Common myeloid progenitor, CD34-positive (primary cell): ENCODE measurements at places on chromosomes 4 and X.
A peak's percentile ranks its signal among the peaks of the same experiment; 100 is the strongest.

DNA sequence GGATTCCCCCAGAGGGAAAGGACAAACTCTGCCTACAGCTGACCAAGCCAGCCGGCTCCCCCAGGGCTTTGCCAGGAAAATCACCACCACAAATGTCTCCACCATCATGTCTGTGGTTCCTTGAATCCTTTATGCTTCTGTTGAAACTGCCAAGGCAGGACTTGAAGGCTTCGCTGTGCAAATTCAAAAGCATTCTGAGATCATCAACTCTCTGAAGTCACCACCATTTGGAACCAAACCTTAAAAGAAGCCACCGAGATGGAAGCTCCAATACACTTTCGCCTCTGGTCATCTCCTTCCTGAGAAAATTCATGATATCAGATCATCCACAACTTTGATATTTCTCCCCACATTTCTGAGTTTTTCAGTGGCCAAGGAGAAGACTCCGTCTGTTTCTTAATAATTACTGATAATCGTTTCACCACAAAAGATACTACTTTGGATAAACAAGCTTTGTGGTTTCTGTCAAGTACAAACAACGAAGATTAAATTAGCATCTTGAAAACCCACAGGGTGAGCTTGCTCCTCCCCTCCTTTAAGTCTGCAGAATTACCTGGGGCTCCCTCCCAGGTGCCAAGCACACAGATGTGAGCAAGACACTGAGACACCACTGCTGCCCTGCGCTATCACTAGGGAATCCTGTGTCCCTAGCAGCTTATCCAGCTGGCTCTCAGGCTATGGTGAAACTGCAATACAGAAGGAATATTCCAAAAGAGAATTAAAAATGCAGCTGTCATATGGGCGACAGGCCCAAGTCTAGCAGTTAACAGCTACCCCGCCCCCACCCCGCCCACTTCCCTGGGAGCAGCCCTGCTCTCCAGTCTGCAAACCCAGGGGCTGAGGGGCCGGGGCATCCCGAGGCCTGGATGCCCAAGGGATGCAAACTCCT is 125.0 kb upstream of the TBL1X start:
- peak; percentile 36 for DNase-seq

DNA sequence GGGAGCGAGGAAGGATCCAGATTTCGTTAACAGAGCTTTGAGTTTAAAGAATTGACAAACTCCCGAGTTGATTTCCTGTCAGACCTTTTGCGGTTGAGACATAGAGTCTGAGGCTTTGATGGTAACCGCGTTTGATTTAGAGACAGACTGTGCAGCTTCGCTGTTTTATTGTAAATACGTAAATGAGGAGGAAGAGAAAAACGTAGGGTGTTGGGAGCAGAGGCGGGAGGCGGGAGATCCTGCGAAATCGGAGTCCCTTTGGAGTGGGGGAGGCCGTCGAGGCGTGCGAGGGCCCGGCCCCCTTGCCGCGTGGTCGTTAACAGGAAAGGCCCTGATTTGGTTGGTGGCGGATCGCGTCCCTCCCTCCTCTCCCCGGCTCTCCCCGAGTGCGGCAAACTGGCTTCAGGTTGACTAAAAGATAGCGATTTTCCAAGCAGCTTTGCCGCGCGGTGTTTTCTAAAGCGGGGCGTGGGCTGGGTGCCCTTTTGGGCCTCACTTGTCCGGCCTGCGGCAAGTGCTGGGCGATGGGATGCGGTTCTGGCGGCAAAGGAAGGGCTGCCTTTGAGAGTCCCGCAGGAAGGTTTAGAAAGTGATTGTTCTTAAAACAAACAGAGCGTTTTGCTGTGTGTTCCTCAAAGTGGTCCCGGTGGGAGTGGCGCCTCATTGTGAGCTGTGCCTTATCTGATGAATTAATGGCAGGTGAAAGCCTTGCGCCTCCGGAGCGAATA is 857 bp downstream of the SCML1 start:
- DNase-seq, result peak; percentile 26

GRCh38 chr4:54837576-54838140 is 179.9 kb downstream of the KIT start:
- DNase-seq, result no peak

DNA sequence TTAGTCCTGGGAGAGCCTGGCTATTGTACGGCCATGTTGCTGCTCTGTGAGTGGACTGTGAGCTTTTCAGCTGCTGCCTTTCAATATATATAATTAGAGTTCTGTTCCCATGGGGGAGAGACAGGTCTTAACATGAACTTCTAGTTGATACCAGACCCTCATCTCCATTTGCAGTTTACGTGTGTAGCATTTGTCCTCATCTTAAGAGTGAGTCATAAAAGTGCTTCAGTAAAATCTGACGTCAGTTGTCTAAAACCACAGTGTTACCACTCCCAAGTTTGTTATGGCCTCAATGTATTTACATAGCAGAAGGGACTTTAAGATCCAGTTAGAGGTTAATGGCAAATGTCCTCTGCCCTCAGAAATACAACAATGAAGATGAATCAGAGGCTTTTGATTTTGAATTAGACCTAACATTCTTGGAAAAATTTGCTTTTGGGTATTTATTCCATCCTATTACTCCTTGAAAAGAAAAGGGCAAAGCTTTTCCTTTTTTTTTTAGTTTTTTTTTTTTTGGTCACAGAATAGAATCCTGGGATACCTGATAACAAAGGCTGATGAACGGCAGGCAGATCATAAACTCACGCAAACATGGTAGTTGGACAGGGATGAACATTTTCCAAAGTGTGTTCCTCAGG is 38.6 kb downstream of the PHOX2B start:
- no peak for DNase-seq

DNA sequence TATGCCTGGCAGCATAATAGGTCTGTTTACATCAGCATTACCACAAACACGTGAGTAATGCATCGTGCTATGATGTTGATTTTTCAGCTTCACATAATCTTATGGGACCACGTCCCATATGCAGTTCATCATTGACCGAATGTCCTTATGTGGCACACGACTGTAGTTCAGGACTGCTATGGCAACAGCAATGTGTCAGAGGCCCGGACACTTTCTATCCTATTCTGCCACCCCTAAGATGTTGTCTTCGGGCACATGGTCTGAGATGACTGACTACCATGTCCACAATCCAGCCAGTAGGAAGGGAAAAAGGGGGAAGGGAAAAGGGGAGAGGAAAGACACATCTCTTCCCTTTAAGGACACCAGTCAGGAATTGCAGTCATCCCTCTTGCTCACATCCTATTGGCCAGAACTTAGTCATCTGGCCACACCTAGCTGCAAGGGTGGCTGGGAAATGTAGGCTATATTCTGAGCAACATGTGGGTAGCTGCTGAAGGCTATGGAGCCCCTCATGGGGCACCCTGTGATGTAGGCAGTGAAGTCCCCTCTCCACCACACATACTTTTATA is 196.0 kb upstream of the RBPJ start:
- DNase-seq, result no peak

DNA sequence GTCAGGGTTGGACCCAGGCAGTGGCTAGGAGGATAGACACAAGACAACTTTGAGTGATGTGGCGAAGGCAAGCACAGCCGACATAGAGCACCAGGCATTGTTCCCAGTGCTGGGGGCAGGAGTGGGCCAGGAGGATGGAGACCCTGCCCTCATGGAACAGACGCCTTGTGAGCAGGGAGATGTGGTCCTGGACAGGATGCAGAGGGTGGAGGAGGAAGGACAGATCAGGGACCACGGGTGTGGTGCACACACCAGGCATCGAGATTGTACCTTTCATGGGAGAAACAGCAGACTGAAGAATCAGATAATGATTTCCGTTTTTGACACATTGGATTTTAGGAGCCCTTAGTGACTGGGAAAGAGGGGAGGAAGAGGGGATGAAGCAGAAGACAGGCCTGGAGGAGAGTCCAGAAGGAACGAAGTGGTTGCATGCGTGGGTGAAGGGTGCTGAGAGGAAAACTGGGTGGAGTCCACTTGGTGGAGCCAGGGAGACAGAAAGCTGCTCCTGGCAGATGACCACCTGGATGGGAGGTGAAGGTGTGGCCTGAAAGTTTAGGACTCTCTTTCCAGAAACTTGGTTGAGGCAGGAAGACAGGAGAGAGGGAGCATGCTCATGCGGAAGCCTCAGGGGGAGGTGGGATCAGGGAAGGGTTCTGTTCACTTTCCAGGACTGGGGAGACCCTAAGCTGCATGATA is 27.9 kb upstream of the MAP3K15 start:
- no peak for DNase-seq

GRCh38 chr4:151694961-151695720 is 65.7 kb downstream of the GATB start:
- no peak for DNase-seq

- no peak for DNase-seq
Observed at GRCh38 chrX:104695593-104695992, 129.6 kb downstream of the IL1RAPL2 start.

GRCh38 chrX:71540801-71541200 is 7.9 kb downstream of the OGT start:
- peak; percentile 33 for DNase-seq

DNA sequence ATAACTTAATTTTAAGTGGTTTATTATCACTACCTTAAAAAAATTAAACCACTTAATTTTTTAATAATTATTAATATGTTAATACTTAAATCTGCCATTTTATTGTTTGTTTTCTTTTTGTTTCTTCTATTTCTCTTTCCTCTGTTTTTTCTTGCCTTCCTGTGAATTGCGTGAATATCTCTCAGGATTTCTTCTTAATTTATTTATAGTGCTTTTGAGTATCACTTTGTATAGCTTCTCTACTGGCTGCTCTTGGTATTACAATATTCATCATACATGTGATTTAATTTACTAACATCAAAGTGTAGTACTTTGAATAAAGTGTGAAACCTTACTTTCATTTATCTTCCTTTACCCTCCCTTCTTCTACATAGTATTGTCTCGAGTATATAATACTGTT is 349.5 kb upstream of the CPXCR1 start:
- DNase-seq, result no peak
